ENCODE measurements at places on chromosomes 6 and 20.

GRCh38 chr20:59808729-59809381 is 124.6 kb downstream of the SYCP2 start:
- no peak for DNase-seq

GRCh38 chr6:150800674-150801314 is 64.7 kb upstream of the MTHFD1L start:
- no peak for DNase-seq

DNA sequence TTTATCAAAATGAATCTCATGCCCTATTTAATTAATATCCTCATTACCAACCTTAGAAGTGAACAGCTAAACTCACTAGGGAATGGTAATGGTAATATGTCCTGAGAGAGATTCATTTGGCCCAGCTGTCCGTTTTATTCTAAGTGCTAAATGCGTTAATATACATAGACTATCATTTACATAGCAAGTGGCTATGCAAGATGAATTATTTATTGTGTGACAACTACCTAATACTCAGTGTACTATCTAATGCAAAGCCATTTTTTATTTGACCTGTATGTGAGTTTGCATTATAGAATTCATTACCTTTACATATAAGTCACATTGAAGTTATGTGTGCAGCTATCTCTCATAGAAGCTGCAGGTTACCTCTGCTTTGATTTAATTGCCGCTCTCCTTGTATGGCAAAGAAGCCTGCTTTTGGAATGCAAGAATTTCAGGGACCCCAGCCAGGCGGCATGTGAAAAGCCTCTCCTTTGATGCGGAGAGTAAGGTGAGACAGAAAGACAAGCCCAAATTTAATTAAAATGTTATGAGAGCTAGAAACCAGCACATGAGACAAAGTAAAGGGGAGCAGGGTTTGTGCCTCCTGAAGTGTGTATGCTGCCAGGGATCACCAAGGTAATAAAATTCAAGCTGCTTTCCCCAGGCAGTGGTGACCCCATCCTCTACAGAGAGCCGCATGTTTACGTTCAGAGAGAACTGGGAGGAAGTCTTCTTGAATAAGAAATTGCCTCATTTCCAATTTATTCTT is 693.0 kb upstream of the MAP3K7 start:
- no peak for DNase-seq

DNA sequence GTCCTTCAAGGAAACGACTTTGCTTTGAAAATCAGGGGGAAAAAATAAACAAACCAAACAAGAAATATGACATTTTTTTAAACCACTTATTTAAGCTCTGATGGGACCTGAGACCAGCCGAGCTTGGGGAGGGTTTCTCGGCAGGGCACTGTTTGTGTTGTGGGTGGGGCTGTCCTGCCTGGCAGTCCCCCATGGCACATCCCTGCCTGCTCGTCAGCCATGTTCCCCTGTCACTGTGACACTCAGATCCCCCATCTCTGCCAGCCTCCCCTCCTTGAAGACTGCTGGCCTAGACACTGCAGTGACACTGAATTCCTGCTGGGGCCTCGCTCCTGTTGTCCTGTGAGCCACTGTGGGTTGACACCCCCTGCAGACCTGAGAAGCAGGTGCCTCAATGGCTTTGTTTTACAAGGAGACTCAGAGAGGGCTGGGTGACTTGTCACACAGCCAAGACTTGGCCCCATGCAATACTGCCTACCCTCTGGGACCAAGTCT is 95.1 kb upstream of the PTPN1 start:
- no peak for DNase-seq

- no peak for DNase-seq
Observed at GRCh38 chr6:158225767-158226166, 57.6 kb downstream of the GTF2H5 start.

DNA sequence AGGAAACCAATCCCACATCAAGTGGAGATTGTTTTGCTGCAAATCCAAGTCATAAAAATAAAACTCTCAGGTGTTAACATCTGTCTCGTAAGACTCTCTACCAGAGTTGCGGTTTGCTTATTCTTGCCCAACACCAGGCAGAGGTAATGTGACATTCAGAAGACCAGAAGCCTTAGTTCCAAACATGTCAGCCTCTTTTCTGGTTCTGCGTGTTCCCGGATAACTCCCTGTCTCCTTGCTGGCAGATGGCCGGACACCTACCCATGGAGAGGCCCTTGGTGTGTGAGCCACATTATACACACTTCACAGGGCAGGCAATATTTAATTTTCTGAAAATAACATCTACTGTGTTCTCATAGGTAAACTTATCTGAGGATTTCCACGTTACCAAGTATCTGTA is 73.4 kb downstream of the GMPR start:
- no peak for DNase-seq

All from hippocampal formation (tissue), 2 donors.